ENCODE measurements at places on chromosomes 2 and 18. TPM values are rescaled to one million over a fixed set of nuclear protein-coding genes. Genes with fewer than 3 reads are reported as not detected.

Gene CYS1
- 1.7 TPM for total RNA-seq

Gene ALPI
- not detected for total RNA-seq

Gene ID2
- total RNA-seq: 9.9 TPM

Gene COPS7B
- total RNA-seq: 27.6 TPM

Gene ARHGAP25
- 0.91 TPM for total RNA-seq

Gene IL1RN
- total RNA-seq: not detected

Gene UGT1A8
- total RNA-seq: not detected

Gene RIT2
- not detected for total RNA-seq

Gene AKAIN1
- not detected for total RNA-seq

Gene TXNDC2
- total RNA-seq: 0.08 TPM

Gene SLC40A1
- not detected for total RNA-seq

Gene MXD1
- 6.3 TPM for total RNA-seq

Gene CCDC88A
- total RNA-seq: 27.4 TPM

Gene CDH19
- total RNA-seq: 15.8 TPM

Gene NETO1
- 2.1 TPM for total RNA-seq

Gene ALLC
- total RNA-seq: 0.41 TPM

Gene GNAL
- total RNA-seq: 2.3 TPM

Gene MFSD2B
- total RNA-seq: not detected

Gene DUSP11
- total RNA-seq: 21.5 TPM
